CD4-positive, alpha-beta T cell (primary cell): ENCODE measurements at places on chromosomes 6 and 20. TPM values are rescaled to one million over a fixed set of nuclear protein-coding genes. Genes with fewer than 3 reads are reported as not detected.

GRCh38 chr6:60754879-60755278, 1531.1 kb downstream of the KHDRBS2 start:
- no peak for DNase-seq
- no peak overlapping the region for H3K4me3 ChIP-seq

DNA sequence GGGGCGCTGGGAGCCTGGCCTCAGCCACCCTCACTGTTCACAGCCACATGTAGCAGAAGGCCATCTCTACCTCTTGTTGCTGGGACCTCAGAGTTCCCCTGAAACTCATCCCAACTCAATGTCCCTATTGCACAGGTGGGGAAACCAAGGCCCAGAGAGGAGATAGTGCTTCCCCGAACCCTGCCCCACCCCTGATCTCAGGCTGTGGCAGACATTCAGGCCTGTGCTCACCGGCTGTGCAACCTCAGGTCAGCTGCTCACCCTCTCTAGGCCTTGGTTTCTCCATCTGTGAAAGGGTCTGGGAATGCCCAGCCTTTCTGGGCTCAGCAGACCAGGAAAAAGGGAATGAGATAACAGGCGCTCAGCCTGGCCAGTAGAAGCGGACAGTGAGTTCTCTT, 6.4 kb upstream of the SLC52A3 start:
- H3K27ac ChIP-seq, result no peak overlapping the region
- H3K36me3 ChIP-seq, result no peaks in the 10 kb centered on the region
- H3K27me3 ChIP-seq, result peaks cover 13% of the 10 kb centered on the region
- no peak overlapping the region for H3K4me3 ChIP-seq
- no peak for DNase-seq

DNA sequence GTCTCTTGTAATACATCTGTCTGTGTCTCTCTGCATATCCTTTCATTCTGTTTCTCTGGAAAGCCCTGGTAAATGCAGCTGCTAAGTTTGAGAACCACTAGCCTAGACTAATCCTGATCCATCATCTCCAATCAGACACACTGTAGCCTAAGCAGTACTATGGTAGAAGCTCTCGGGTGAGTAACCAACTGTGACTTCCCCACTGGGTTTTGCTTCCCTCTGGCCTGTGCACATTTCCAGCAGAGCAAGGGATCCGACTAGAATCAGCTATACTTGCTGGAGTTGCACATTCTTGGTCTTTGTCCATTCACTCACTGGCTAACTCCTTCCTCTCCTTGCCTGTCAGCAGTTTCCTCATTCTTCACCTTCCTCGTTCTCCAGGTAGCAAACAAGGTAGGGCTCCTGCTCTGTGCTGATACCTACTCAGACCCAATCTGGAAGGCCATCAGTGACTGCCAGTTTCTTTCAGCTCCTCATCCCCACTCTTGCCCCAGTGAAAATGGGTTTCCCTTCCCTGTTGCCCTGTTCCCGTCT, 184.2 kb downstream of the PLCB4 start:
- no peaks in the 10 kb centered on the region for H3K4me1 ChIP-seq
- no peaks in the 10 kb centered on the region for H3K27me3 ChIP-seq
- no peak for DNase-seq
- H3K4me3 ChIP-seq, result no peak overlapping the region
- no peak overlapping the region for H3K27ac ChIP-seq
- no peaks in the 10 kb centered on the region for H3K36me3 ChIP-seq

- peaks cover 53% of the 10 kb centered on the region for H3K36me3 ChIP-seq
- peak; percentile 48 for DNase-seq
- H3K4me3 ChIP-seq, result no peak overlapping the region
- no peaks in the 10 kb centered on the region for H3K27me3 ChIP-seq
- peak overlapping the region; percentile 100 for H3K27ac ChIP-seq
Measured at GRCh38 chr20:46365487-46366220, 40.8 kb downstream of the ELMO2 start.

DNA sequence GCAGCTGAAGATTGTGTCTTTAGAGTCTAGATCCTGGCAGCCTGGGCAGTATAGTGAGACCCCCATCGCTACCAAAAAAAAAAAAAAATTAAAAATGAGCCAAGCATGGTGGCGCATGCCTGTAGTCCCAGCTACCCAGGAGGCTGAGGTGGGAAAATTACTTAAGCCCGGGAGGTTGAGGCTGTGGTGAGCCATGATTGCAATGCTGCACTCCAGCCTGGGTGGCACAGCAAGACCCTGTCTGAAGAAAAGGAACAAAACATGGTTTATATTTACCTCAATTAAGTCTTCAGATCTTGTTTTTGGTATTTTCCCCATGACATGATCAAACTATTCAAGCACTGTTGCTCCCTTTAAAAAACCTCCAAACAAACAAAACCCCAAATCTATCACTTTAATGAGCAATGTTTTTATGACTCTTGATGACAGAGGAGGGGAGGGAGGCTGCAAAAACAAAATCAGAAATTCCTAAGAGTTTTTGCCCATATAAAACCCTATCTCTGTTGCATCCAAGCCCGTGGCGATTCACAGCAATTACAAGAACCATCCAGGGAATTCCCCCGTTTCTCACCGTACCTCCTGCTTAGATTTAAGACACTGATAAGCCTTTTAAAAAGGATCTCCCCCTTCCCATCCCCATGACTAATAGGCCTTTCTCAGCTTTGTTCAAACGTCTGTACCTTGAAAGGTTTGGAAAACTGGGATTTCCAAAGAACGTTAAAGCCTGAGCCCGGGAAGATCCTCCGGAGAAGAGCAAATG, 259.9 kb downstream of the BMP7 start:
- H3K36me3 ChIP-seq, result no peaks in the 10 kb centered on the region
- H3K27me3 ChIP-seq, result peaks cover 10% of the 10 kb centered on the region
- DNase-seq, result no peak
- no peaks in the 10 kb centered on the region for H3K4me1 ChIP-seq

Gene AVP
- total RNA-seq, result 0.47 TPM
